NCI-H2171 (cell line): ENCODE measurements at places on chromosomes 11 and 22.

DNA sequence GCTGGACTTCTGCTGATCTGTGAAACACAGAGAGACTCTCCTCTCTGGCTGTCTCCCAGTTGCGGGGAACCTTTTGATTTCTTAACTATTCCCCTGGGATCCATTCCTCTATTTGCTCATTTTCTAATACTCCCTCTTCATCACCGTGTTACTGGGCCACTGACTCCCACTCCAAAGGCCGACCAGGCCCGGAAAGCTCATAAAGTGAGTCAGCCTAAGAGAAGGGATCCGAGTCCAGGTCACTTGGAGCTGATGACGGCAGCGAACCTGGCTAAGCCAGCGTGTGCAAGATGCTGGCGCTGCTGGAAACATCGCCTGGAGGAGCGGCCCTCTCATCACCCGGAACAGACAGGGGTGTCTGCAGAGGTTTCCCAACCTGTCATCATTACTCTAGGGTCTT is 112.8 kb downstream of the FBXO7 start:
- DNase-seq = no peak

GRCh38 chr11:120642196-120642894 is 130.8 kb downstream of the GRIK4 start:
- no peak for DNase-seq

- no peak for DNase-seq
These were observed 15.6 kb downstream of the MOV10L1 start for GRCh38 chr22:50105208-50106100.

DNA sequence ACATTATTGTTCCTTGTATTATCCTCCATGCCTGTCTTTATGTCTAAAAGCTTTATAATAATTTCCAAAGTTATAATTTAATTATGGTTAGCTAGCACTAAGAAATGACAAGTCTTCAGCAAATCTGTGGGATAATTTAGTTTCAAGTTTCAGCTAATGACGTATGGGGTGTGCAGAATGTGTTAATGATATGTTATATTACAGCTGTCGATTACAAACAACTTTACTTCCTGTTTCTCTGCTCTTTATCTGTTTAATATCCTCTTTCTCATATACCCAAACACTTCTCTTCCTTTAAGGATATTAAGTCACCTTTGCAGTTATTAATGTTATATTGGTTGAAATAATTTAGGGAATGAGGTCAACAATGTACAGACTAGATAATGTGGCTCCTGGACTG is 161.8 kb downstream of the CASP12 start:
- no peak for DNase-seq
